ENCODE measurements at places on chromosomes 13 and 19. TPM values are rescaled to one million over a fixed set of nuclear protein-coding genes. Genes with fewer than 3 reads are reported as not detected.
A peak's percentile ranks its signal among the peaks of the same experiment; 100 is the strongest.

DNA sequence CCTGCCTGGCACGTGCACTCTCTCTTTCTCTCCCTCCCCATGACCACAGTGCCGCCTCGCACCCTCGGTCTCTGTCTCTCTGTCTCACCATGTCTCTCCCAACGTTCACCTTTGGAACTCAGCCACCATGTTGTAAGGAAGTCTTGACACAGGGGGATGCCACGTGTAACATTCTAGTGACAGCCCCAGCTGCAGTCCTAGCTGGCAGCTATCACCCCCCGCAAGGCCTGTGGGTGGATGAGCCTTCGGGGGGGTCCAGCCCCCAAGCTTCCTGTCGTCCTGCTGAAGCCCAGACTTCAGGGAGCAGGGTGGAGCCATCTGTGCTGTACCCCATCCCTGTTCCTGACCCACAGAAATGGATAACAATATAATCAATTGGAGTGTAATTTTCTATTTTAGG is 118.5 kb downstream of the SOX1 start:
- DNase-seq = no peak

DNA sequence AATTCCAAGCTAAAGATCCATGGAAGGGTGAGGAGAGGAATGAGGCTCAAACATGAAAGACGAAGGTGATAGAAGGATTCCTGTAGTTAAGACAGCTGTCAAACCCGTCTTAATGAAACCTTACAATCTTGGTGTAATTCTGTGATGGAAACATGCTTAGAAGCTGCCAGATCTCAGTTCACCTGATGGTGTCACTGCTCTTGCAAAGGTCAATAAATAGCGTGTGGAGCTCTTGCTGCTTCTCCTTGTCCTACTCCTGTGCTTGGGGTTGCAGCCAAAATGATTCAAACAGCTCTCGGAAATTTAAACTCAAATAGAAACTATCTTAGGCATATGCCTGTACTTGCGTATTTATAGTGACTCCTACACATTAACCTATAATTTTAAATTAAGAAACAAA is 1705.0 kb downstream of the OLFM4 start:
- no peak for DNase-seq

DNA sequence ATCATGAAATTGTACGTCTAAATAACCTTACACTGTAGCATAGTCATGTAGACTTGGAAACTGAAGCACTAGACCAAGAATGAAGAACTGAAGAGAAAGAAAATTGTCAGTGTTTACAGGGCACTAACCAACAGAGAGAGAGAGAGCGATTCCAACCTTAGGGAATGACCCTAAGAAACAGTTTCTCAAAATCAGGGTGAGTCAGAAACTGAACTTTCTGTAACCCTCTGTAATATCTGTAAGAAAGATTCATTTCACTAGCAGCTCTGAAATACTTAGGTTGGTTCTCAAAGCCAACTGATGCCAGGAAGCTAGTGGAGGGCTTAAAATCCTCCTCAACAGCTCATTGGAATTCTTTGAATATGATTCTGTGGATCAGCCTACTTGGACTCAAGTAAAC is 936.9 kb downstream of the EFNB2 start:
- DNase-seq = peak; percentile 89

DNA sequence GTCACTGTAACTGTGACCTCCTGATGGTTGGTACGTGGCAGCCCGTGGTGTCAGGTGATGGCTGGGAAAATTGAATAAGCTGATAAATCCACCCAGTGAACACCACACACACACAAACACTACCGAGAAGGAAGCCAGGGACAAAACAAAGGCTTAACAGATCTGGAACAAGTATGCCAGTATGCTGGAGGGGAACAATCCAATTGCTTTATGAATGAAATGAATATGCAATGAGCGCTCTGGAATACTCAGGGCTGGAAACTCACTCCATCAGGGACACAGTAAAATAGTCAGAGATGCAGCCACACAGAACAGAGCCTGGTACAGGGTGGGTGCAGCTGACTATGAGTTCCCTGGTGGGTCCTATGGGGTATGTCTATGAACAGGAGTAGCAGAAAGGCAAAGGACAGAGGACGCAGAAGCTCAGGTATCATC is 16.7 kb downstream of the TMTC4 start:
- DNase-seq = no peak

- no peak for DNase-seq
Observed at GRCh38 chr13:99257291-99257690, 888 bp downstream of the GPR18 start.

GRCh38 chr19:45973553-45974338 is at the start of gene NOVA2:
TSS of gene NOVA2 (minus strand) at chr19:45973865. CDS start at chr19:45973351, 514 bp downstream.
- DNase-seq = peak; percentile 81

- DNase-seq = peak; percentile 74
Observed at GRCh38 chr13:19984430-19985218, 26.1 kb downstream of the ZMYM2 start.

- DNase-seq = no peak
Observed at GRCh38 chr13:96033220-96034015, 19.8 kb downstream of the UGGT2 start.

DNA sequence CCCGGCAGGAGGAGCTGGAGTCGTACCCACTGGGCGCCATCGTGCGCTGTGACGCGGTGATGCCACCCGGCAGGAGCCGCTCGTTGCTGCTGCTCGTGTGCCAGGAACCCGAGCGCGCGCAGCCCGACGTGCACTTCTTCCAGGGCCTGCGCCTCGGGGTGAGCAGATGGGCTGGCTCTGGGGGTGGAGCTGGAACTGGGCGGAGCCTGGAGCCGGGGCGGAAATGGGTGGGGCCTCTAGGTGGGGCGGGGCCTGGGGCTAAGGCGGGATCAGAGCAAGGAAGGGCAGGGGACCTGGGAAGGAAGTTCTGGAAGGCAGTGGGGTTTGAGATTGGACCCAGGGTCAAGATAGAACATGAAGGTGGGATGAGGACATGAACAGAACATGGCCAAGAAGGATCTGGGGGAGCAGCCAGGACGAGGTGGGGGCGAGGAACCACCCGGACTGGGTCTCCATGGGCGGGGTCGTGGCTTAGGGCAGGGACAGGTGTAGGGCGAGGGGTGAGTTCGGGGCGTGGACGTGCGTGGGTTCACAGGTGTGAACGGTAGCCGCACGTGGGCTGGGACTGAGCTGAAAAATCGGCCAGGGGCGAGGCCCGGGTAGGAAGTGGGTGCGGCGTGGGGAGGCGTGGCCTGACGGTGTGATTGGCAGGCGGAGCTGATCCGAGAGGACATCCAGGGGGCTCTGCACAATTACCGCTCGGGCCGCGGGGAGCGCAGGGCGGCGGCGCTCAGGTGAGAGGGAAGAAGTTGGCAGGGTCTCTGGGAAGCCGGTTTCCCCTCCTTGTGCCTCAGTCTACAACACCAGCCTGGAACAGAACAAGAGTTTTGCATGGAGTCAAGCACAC is 4.7 kb downstream of the EPS8L1 start:
- DNase-seq = peak; percentile 47

GRCh38 chr13:54241719-54242118 is 1213.1 kb downstream of the OLFM4 start:
- DNase-seq = no peak

DNA sequence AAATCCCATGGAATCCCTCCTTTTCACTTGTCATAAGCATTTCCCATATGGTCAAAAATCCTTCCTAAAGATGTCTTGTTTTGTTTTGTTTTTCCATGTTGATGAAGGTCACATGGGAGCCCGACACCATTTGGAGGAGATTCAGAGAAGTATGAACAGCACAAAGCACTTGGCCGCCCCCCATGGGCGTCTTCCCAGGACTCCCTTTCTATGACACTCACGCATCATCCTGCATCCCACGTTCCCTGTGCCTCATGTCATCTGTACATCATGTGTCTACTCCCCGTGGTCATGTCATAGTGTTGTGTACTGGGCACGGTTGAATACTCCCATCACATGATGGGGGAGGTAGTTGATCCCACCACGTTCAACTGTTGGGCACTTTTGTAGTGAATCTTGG is 2.0 kb downstream of the ZSCAN1 start:
- DNase-seq = no peak

GRCh38 chr13:111847964-111848363 is 219.0 kb upstream of the SOX1 start:
- DNase-seq = no peak

DNA sequence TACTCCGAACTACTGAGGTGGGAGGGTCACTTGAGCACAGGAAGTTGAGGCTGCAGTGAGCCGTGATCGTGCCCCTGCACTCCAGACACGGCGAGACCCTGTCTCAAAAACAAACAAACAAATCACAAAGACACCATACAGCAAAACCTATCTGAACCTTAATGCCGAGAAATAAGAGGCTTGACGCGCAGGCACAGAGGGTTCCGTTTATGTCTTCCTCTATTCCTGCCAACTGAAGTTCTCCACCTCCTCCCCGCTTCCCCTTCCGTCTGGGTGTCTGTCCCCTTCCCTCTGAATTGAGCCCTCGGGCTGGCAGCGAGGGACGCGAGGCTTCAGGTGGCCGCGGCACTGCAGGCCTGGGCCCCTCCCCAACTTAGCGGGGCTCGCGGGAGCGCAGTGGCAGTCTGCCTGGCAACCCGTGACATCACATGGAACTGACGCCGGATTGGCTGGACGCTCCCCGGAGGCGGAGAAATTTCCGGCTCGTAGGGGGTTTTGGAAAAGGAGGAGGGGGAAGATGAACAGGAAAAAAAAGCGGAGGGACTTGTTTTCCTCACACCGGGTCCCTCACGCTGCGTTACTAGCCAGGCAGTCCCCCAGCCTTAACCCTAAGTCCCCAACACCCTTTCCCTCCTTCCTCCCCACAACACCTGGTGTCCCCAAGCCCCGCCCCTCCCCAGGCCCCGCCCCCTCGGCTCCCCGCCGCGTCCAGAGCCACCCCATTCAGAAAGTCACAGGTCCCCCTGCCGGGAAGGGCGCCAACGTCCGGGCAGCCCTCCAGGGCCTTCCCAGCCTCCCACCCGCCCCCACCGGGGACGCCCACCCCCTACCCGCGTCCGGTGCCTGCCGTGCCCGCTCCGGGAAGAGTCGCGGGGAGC is 1.1 kb upstream of the MYBPC2 start:
- peak; percentile 53 for DNase-seq

- no peak for DNase-seq
Observed at GRCh38 chr13:80782441-80782840, 441.5 kb upstream of the SPRY2 start.

DNA sequence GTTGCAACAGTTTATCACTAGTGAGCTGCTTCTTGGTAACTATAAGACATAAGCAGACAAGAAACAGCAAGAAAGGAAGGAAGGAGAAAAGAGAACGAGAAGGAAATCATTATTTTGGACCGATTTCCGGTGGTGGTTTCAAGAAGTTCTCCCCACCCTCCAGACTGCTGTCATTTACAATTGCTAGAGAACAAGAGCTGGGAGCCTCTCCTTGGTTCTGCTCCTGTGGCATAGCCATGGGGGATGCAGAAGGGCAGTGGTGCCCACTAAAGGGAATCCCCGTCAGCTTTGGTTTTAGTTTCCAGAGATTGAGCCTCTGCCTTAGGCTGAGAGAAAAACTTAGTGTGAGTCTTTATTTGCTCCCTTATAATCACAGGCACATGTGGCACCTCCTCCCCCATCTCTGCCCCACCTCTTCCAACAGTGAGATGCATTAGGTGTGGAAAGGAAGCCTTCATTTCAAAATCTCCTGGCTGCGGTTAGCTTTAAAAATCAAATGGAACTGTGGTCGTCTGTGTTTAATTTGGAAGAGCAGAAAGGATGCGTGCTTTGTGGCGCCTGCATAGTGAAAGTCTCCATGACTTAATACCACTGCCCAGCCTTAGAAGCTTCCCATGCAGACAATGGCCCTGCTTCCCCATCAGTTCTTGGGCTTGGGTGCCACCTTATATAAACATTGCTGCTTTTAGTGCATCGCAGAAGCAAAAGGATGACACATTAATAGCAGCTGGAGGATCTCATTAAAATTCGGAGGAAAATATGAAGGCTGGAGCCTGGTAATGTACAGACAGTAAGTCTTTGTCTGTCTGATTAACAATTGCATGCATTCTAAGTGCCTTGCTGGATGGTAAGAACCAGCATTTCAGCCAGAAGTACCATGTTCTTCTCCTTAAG is 25.0 kb downstream of the LRCH1 start:
- no peak for DNase-seq

GRCh38 chr19:29308977-29309590 is 96.1 kb upstream of the UQCRFS1 start:
- no peak for DNase-seq

DNA sequence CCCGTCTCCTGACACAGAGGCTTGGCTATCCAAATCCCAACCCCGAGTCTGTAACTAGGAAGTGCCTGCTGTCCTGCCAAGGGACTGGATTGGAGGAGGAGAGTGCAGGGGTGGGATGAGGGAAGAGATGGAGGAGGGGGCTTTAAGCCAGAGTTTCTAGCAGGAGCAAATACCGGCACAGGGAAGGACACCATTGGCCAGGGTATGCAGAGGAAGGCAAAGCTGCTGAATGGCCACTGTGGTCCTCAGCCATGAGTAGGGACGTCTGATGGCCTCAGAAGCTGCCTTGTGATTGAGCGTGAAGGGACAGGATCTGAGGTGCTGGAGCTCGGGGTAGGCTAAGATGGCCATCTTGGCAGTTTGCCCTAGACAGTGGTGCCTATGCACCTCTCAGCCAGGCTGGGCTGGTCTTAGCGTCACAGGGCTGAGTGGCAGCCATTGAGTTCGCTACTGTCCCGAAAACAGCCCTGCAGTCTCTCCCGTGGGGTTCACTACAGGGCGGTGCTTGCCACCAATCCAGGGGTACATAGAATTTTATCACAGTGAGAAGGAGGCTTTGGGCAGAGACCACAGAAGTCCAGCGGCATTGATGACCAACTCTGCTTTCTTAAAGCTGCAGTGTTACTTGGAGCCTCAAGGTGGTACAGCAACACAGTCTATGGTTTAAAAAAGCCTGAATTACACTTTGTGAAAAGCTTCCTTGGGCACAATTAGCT is 61.8 kb downstream of the AKAP11 start:
- DNase-seq = peak; percentile 13

- no peak for DNase-seq
Observed at GRCh38 chr19:54336893-54337857, 1.8 kb downstream of the LILRA4 start.

The DAND5 gene
- total RNA-seq = not detected

The PTH2 gene
- total RNA-seq = not detected

The ABCC4 gene
- total RNA-seq = 98.8 TPM

The ZNF549 gene
- total RNA-seq = 7.8 TPM

The PRSS57 gene
- total RNA-seq = not detected

The IQCN gene
- total RNA-seq = 0.83 TPM

The PROZ gene
- not detected for total RNA-seq

The PSG3 gene
- total RNA-seq = not detected

The NALCN gene
- total RNA-seq = 1.5 TPM

All from fibroblast of lung (primary cell).